ENCODE measurements at places on chromosomes 1 and 21.

DNA sequence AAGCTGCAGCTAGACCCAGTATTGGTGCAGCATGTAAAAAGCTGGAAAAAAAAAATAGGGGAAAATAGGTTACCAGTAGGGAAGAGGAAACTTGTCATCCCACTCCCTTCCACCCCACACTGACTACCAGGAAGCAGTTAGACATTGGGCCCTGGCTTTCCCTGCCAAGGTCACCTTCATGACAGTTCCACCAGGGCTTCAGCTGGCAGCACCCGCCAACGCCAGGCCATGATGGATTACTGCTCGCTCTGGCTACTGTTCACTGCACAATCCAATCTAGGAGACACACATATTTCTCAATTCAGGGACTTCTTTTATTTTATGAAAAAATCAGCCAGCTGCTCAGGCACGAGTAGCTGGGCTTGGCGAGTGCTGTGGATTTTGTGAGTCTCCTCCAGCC lies 127.7 kb downstream of the DMRTA2 start:
- no peak for DNase-seq

DNA sequence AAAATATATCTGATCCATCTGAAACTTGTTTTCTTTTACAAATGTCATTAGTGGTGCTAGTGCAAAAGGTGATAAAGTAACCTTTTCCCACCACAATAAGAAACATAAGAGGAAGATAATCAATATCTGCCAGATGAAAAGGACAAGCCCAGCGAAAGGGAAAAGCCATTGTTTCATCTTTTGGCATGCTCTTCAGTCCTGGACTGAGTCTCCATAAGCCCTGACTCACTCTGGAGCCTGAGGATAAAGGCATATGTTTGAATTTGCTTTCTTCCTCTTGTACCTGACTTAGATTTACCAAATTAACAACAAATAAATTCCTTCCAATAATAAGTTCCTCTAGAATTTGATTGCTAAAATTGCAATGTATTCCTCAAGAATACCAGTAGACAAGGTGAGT lies 13.6 kb downstream of the DNAJC11 start:
- DNase-seq: peak; percentile 60

DNA sequence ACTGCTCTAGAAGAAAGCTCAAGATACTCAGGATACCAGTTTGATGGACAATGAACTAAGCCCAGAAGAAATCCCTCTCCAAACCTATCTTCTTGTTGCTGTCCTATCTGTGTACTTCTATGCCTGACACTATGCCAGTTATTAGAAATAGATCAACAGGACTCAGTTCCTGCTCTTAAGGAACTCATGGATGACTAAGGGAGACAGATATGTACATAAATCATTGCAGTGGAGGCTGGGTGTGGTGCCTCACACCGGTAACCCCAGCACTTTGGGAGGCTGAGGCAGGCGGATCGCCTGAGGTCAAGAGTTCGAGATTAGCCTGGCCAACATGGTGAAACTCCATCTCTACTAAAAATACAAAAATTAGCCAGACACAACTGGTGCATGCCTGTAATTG lies 42.4 kb upstream of the AK4 start:
- DNase-seq: no peak

- no peak for DNase-seq
These were observed 1.8 kb upstream of the ZDHHC18 start for GRCh38 chr1:26824731-26825130.
